ENCODE measurements at places on chromosomes 6 and 20.
A peak's percentile ranks its signal among the peaks of the same experiment; 100 is the strongest.

- DNase-seq, result no peak
These were observed 27.1 kb downstream of the ID4 start for GRCh38 chr6:19864285-19864684.

- no peak for DNase-seq
These were observed 5.3 kb downstream of the HLA-B start for GRCh38 chr6:31351401-31352309.

- peak; percentile 3 for DNase-seq
These were observed 68.7 kb downstream of the TOX2 start for GRCh38 chr20:43983359-43983758.

- DNase-seq, result no peak
These were observed 73.9 kb downstream of the MDN1 start for GRCh38 chr6:89745716-89746115.

GRCh38 chr6:167150941-167151549, 6.7 kb downstream of the GPR31 start:
- no peak for DNase-seq

GRCh38 chr6:156461647-156462046, 315.5 kb upstream of the ARID1B start:
- no peak for DNase-seq

GRCh38 chr20:301886-302848, 4.8 kb downstream of the ZCCHC3 start:
- no peak for DNase-seq

DNA sequence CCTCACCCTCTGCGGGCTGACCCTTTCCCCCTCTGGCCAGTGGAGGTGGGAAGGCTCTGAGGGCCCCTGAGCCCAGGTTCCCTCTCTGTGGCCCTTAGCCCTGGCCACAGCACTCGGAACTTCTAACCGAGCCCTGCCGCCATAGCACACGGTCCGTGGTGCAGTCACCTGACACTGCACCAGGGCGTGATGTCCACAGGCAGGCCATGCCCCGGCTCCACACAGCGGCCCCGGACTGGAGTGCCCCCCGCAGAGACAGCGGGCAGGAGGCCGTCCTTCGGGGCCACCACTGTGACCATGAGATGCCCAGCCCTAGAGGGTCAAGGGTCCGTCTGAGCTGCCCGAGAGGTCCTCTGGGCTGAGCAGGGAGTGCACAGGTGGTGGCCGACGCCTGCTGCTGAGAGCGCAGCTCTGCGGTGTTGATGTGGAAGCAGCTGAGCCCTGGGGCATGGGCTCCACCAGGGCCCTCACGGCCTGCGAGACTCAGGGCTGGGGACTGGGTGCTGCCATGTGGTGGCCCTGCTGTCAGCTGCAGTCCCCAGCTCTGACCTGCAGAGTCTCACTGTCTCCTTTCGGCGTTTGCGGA, 11.2 kb upstream of the BHLHE23 start:
- no peak for DNase-seq

GRCh38 chr6:135115834-135116233, 61.2 kb upstream of the HBS1L start:
- DNase-seq, result no peak

- DNase-seq, result no peak
These were observed 13.6 kb downstream of the GLP1R start for GRCh38 chr6:39062014-39062740.
